ENCODE measurements at places on chromosomes 2 and 18.

- DNase-seq, result no peak
Measured at GRCh38 chr2:239257511-239257937, 143.3 kb downstream of the HDAC4 start.

- DNase-seq, result no peak
Measured at GRCh38 chr2:226655871-226656270, 143.7 kb downstream of the IRS1 start.

DNA sequence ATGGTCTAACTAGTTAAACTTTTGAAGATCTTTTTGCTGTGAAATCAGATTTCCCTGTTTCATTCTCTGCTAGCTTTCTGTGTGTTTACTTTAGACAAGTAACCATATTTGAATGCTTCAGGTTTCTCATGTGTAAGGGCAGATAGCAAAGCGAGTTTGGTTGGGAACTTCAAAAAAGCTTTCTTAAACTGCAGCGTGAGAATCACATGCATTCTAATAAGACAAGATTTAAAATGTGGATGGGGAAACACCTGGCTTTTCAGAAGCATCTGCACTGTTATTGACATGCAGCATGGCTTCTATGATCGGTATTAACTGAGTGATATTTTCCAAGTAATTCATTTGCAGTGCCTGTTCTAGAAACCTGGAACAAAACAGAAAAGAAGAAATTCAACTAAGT is 119.3 kb downstream of the ABCA12 start:
- DNase-seq, result no peak

- DNase-seq, result no peak
Measured at GRCh38 chr2:120669121-120669952, 66.3 kb upstream of the GLI2 start.

All from hypothalamus (tissue), 51 donors.